ENCODE measurements at places on chromosomes 7 and 10. TPM values are rescaled to one million over a fixed set of nuclear protein-coding genes. Genes with fewer than 3 reads are reported as not detected.

The NPFFR1 gene
- total RNA-seq, result not detected

The ENKUR gene
- not detected for total RNA-seq

The CYP51A1 gene
- total RNA-seq, result 44.5 TPM

The KLF14 gene
- not detected for total RNA-seq

The ABCC2 gene
- 1.1 TPM for total RNA-seq

The IL2RA gene
- total RNA-seq, result 1,178 TPM

The CPVL gene
- 1.3 TPM for total RNA-seq

The AGMO gene
- not detected for total RNA-seq

The SPDYE18 gene
- total RNA-seq, result 0.53 TPM

The NXPH1 gene
- total RNA-seq, result not detected

The SPACDR gene
- total RNA-seq, result 1.7 TPM

The HNRNPF gene
- 562 TPM for total RNA-seq

The TCAF2 gene
- 18.2 TPM for total RNA-seq

DNA sequence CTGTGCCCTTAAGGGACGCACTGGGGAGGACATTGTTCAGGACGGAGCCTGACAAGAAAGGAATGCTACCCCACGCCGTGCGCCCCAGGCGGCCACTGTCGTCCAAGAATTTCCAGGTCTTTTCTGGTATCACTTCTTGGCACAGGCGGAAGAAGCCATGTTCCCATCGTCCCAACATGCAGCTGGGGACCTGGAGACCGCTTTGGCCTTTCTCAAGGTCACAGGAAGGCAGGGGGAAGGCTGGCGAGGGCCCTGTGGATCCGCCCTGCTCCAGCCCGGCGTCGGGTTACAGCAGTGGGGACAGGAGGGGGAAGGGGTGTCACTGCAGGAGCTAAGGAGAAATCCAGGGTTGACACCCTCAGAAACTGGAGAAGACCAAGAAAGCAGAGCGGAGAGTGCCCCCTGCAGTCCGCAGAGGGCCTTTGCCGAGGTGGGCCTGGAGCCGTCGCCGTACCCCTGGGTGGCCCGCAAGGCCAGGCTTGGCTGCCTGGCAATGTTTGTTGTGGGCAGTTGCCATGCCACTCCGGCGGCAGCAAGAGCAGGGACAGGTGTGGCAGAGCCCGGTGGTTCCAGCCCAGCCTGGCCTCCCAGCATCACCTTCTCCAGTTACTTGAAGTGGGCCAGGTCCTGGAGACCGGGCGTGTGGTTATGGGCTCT, 104.1 kb downstream of the LHPP start:
- no peak for DNase-seq

DNA sequence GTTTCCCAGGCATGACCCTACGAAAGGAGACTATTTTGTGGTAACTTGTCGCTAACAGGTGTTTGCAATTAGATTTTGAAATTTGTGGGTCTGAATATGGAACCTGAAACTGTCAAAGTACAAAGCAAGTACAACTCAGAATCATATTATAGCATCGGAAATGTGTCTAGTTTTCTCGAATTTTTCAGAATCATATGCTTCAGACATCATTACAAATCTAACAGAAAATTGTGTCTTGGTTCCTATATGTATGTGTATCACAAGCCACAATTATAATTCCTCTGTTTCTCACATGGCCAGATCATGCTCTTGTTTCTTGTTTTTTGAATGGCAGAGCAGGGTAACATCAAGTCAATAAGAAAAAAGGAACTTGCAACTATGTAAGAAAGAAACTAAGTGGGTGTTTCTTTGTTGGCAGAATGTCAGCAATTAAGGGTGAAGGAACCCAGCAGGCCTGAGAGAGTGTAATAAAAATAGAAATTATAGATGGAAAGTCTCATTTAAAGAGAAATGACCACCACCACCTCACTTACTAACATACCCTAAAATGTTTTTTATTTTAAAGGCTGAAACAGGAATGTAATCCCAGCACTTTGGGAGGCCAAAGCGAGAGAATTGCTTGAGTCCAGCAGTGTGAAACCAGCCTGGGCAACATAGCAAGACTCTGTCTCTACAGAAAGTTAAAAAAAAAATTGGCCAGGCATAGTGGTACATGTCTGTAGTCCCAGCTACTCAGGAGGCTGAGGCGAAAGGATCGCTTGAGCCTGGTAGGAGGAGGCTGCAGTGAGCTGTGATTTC, 51.3 kb downstream of the PRTFDC1 start:
- DNase-seq, result no peak

DNA sequence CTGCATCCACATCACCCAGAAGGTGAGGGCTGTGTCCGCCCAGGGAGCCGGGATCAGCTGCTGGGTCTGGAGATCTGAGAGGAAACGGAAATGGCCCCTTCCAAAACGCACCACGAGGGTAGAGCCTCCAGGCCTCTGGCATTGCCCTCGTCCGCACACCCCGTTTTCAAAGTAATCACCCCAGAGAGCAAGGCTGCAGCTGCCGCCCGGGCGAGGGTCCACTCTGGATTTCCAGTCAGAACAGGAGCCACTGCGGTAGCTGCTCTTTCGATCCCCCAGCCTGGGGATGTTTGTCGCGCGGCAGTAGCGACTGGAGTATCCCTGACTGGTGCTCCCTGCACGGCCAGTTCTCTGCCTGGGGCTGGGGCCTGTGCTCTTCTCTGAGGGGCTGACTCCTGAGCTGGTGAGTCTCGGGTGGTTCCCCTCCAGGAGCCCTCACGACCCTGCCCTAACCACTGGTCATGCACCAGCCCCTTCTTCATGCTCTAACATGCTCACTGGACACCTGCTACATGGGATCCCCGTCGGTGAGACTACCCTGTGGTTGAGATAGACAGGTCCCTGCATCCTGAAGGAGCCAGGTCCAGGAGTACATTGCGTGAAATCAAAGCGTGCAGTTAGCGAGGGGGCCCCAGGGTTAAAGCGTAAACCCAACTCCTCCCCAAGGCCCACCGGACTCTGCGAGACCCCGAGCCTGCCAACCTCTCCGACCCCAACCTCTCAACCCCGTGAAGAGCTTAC, 99.2 kb downstream of the FOXL3 start:
- peak; percentile 28 for DNase-seq

DNA sequence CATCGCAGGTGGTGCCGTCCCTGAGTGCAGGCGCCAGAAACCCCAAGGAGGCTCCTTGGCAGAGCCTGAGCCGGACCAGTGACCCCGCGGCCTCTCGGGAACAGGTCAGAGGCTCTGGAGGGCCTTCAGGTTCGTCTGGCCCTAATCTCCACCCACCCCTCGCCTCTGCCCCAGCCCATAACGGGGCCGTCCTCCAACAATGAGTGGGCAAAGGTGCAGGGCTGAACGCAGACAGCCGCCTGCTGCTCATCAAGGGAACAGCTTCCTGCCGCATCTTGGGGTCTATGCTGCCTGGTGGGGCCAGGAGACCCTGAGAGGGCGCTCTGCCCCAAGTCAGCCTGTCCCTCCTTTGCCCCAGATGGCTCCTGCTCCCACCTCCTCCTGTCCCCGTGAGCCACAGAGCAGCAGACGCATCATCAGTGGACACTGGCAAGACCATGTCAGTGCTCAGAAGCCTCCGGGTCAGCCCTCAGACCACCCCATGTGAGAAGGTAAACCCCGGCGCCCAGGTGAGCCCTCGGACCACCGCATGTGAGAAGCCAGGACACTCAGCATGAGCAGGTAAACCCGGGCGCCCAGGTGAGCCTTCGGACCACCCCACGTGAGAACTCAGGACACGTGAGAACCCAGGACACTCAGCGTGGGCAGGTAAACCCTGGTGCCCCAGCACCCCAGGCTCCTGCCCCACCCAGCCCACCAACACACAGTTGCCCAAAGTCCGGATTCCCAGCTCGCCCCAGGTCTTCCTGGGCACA, 142.0 kb downstream of the PTPRN2 start:
- DNase-seq, result no peak

- DNase-seq, result no peak
These were observed 231.3 kb upstream of the RHOBTB1 start for GRCh38 chr10:61175316-61175715.

DNA sequence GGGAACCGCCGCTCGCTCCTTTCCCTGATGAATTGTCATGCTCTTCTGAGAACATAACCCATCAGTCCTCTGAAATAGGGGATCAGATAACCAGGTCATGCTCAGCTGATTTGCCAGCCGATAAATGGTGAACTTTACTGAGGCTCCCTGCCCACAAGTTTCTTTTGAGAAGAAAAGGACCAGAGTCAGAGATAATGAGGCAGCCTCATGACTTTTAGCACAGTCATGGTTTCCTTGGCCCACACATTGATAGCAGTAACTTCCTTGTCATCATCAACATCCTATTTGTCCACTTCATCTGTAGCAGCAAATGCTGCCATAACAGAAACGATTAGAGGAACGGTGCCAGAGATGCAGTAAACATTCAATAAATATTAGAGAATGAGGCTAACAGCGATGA, 509.0 kb downstream of the GATA3 start:
- no peak for DNase-seq

- no peak for DNase-seq
These were observed 41.7 kb downstream of the ARL4A start for GRCh38 chr7:12729112-12729511.

DNA sequence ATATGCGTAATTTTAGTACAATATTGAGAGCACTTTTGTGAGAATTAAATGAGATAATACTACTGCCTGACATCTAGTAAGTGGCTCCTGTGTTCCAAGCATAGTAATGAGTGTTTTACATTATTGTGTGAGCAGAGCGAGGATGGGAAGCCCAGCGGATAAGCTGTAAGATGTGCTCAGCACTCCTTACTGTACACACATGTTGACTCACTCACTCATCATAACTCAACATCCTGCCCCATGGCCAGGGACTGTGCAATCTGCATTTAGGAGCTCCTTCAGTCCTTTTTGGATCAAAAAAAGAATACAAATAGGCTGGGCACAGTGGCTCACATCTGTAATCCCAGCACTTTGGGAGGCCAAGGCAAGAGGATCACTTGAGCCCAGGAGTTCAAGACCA, 72.9 kb upstream of the NEBL start:
- no peak for DNase-seq

DNA sequence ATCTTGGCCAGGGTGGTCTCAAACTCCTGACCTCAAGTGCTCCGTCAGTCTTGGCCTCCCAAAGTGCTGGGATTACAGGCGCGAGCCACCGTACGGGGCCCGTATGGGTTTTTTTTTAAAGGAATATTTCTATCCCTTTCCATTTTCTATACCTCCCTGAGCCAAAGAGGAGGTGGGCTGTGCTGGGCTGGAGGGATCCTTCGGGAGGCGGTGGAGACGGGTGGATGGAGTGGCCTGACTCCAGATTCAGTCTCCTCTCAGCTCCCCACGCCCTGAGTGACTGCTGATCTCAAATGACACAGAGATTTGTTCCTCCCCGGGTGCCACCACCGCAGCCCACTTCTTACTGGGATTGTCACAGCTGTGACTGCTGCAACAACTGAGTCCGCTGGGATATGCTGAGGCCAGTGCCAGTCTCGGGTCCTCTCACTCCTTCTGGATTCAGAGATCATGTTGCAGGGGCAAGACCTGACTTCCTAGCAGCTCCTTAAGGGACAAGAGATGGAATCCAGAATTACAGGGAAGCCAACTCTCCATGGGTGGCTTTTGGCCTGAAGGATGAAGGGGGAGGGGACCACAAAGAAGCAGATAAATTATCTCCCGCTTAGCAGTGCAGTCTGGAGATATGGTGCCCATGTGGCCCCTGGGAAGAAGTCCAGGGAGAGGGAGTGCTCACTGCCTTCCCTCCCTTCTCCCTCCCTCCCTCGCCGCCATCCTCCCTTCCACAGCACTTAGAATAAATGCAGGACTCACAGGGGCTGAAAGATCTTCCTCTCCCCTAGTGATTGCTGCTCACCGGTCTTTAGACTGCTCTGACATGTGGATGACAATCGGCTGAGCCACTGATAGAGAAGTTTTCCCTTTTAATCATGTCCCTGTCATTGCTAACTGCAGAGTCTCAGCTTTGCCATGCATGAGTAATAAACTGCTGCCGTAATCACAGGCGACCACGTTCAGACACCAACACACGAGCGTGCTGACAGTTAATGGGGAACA, 14.3 kb downstream of the GALNT17 start:
- DNase-seq, result no peak

GRCh38 chr10:81876253-81877077, 1.5 kb downstream of the NRG3 start:
- DNase-seq, result no peak

- no peak for DNase-seq
These were observed 9.7 kb upstream of the MKRN1 start for GRCh38 chr7:140489026-140489359.

GRCh38 chr7:104207348-104207730, 474 bp downstream of the ORC5 start:
- no peak for DNase-seq

GRCh38 chr7:128831994-128832879, 2.0 kb downstream of the FLNC start:
- no peak for DNase-seq

- no peak for DNase-seq
These were observed 77.2 kb downstream of the CFAP46 start for GRCh38 chr10:132865171-132865631.

DNA sequence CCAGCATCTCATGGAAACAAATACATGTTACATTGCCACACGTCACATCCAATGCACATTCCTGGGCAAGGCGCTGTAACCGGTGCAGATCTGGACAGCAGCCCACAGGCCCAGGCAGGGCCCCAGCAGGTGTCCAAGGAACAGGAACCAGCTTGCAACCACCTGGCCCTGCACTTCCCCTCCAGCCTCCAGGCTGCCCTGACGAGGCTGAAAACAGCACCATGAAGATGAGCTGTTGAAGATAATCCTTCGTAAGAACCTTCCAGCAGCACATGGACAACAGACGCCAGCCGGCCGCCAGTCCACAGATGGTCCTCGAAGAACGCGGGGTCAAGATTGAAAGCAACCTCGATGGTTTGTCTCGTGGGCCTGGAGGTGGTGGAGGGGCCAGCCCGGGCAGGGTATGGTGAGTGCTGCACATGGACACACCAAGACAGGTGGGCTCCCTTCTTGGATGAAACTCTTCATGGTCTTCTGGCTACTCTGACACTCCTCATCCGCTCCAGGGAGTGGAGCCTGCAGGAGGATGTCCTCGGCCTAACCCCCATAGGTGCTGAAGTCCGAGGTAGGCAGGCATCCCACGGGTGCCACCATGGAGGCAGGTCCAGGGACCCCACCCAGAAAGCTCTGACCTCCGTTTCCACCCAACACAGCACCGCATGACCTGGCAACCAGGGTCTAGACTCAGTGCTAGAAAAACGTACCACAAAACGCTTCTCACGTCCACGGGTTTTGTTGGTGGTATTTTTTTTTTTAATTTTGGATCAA, 22.9 kb downstream of the PDGFA start:
- DNase-seq, result no peak

- no peak for DNase-seq
These were observed 121.2 kb upstream of the AFAP1L2 start for GRCh38 chr10:114525368-114525949.

GRCh38 chr10:22724773-22725172, 10.4 kb upstream of the PIP4K2A start:
- no peak for DNase-seq
